ENCODE measurements at places on chromosomes 7 and 10.

DNA sequence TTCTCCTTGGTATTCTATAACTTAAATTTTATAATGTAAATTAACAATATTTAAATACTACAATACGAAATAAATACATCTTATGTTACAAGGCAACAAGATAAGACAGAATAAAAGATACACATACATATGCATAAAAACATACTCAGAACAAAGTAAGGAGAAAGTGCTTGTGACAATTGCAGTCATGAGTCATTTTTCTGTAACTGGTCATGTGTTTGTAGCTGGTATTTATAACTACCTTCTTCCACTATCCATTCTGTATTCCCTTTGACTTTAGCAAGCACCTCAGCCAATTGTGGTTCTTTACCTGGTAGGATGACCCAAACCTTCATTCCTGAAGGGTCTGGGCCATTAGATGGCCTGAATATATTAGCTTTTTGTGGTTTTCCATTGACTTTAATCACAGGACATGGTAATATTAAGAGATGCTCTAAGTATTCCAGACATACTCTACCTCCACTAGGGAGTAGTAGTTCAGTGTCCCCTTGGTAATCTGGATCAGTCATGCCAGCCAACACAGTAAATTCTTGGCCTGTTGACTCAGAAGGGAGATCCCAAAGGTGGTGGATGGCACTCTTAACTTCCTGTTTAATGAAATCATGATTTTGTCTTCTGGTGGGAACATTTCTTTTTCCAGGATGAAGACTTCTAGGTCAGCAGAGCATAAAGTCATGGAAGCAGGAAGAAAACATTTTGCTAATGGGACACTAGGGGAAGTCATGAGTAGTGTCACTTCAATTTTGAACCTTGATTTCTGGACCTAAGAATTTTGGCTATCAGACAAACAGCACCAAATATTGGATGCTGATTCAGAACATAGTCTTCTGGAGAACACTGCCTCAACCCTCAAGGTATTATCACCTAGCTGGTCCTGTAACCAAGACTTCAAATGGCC lies 733.7 kb upstream of the IGFBP3 start:
- no peak for DNase-seq

DNA sequence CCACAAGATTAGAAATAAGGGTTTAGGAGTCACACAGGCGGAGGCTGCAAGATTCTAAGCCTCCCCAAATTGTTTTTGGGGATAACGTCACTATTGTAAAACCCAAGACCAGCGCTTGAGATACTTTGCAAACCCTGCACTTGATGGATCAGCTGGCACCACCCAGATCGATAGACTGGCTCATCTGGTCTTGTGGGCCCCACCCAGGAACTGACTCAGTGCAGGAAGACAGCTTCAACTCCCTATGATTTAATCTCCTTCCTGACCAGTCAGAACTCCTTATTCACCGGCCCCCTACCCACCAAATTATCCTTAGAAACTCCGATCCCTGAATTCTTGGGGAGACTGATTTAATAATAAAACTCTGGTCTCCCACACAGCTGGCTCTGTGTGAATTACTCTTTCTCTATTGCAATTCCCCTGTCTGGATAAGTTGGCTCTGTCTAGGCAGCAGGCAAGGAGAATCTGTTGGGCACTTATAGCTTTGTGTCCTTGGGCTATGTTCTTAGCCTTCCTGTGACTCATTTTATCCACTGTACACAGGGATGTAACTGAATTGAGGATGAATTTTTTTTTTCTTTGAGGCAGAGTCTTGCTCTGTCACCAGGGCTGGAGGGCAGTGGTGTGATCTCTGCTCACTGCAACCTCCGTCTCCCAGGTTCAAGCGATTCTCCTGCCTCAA lies 64.4 kb upstream of the CARD11 start:
- DNase-seq, result no peak

- no peak for DNase-seq
These were observed 654.2 kb upstream of the STEAP1 start for GRCh38 chr7:89500084-89500483.

- no peak for DNase-seq
These were observed 48.4 kb downstream of the LHPP start for GRCh38 chr10:124509880-124510632.

DNA sequence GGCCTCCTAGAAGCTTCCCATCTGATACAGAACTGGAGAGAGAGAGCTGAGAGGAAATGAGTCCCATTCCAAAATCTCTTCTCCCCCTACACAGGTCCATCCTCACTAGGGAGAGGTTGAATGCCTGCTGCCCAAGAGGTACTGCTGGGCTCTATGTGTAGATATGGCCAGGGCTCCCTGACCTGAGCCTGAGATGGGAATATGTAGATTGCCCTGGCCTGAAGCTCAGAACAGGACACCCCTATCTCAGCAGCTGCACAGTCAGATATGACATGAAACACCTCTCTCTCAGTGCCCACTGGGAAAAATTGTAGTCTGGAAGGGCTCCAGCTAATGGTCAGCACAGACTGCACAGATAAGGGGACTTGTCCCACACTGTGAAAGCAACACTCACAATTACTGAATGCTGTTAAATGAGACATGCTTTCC lies 3.1 kb upstream of the IFIT1B start:
- no peak for DNase-seq

DNA sequence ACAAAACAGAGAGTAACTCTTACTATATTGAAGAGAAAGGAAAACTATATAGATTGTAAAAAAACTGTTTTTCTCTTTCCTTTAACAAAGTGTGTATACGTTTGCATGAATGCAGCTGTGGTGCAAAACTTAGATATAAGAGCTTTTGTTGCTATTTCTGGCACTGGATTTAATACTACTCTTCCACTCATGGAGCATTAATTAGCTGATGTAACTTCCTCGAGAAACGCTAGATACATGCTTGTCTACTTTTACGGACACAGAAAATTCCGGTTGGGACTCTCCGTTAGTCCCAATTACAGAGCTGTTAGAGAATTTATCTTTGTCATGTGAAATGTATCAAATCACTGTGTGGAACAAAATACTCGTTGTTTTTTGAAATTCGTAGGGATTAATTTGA lies 135.5 kb downstream of the ZNF22 start:
- DNase-seq, result no peak

DNA sequence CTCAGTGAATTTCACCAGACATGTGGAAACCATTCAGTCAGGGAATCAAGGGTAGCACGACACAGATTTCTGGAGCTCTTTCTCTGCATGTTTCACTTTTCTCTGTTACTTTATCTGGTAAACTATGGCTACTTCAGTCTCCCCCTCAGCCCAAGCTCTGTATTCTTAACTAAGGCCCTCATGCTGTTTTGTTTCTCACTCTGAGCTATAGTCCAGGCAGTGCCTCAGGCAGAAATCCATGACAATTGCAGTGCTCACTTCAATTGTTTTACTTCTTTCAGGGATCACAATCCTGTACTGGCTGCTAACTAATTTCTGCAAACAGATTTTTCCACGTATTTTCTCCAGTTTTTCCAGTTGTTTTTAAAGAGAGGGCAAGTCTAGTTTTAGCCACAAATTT lies 1599.9 kb upstream of the LRRTM3 start:
- no peak for DNase-seq

GRCh38 chr10:66521506-66521905 lies 404.3 kb upstream of the LRRTM3 start:
- no peak for DNase-seq

- no peak for DNase-seq
These were observed 1.8 kb downstream of the PNLIPRP3 start for GRCh38 chr10:116429288-116429977.

DNA sequence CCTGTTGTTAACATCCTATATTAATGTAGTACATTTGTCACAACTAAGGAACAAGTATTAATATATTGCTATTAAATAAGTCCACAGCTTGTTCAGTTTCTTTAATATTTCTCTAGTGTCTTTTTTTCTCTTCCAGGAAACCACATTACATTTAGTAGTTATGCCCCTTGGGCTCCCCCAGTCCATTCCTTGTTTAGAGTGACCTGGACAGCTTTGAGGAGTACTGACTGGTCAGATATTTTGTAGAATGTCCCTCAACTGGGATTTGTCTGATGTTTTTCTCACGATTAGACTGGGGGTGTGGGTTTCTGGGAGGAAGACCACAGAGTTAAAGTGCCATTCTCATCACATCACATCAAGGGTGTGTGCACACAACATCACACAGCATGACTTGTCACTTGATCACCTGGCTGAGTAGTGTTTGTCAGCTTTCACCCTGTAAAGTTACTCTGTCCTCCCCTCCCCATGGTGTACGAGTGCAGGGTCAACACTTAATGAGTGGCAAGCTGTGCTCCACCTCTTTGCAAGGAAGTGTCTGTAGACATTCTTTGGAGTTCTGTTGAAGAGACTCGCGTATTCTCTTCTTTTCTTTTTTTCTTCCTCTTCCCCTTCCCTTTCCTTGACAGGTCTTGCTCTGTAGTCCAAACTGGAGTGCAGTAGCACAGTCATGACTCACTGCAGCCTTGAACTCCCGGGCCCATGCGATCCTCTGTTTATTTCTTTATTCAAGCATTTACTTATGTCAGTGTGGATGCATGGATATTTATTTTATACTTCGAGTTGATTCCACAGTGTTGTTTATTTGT lies 10.2 kb downstream of the LMTK2 start:
- no peak for DNase-seq

DNA sequence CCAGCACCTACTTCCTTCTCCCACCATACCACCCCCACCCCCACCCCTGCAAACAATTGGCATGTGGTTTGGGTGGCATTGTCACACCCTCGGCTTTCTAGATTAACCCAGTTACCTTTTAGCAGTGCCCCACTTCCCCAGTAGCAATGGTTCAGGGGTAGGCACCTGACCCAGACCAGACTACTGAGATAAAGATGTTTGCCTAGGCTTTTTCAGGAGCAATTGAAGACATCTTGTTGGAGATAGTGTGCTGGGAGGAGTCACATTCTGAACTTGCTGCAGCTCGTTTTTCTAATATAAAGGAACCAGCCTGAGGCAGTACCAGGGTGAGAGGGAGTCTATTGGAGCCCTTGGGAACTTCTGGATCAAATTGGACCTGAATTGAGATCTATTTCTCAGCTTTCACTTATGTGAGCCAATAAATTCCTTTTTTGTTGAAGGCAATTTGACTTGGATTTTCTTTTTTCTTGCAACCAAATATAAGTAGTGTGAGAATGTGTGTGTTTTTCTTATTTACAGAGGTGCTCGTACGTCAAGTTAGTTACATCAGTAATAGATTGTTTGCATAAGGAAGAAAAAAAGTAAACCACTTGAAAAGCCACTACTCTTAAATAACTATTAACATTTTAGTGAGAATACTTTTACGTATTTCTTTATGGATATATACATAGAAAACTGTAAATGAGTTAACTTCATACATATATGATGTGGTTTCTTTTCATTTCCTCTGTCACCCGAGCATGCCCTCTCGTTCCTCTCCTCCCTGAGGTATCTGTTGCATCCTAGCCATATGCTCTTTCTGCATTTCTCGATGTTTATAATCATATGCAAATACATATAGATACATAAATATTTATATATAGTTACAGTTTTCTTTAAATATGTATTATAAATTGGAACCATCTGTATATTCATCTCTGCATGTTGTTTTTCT lies 38.0 kb downstream of the RAB18 start:
- no peak for DNase-seq

DNA sequence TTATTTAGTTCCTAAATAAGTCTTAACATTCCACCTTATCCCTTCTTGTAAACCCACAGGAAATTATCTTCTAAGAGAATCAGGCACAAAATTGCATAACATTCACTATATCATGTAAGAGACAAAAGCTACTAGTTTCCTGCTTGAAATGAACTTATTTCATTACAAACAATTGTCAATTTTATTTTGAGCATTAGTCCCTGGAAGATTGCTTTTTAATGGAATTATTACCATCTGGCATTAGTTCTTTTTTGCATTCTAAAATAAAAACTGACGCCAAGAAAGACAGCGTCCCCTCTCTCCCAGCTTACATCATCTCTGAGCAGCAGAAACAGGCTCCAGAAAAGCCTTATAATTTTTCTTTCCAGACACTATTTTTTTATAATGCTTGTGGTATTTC lies 121.8 kb downstream of the NOC3L start:
- no peak for DNase-seq

DNA sequence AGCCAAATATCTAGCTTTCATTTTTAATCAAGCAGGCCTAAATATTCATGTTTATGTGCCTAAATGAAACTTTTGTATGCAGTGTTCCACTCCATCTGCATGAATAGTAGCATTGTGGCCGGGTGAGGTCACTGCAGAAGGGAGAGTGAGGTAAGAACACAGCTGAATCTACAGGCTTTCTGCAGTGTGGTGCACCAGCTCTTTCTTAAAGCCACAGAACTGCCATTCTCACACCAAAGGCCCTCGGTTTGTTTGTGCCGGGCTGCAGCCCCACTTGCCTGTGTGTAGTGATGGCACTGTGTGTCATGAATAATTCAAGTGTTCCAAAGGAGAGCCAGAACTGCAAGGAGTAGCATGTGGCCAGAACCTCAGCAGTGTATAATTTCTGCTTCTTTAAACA lies 204.1 kb downstream of the TRIL start:
- DNase-seq, result no peak

DNA sequence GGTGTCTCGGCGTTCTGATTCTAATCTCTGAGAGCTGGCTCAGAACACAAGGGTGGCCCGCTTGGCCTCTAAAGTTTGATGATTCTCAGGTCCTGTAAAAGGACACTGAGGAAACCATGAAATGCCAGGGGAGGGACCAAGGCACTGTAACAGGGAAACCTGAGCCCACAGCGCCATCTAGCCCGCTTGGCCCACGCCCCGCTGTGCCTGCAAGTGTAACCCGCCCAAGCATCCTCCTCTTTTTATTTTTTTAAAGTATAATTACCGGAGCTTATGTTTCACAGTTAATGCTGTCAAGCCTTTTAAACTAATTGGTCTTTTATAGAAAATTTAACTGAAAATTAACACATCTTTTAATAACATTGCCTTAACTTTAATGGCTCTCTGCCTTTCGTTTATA lies 734.7 kb downstream of the KCNMA1 start:
- peak; percentile 64 for DNase-seq

DNA sequence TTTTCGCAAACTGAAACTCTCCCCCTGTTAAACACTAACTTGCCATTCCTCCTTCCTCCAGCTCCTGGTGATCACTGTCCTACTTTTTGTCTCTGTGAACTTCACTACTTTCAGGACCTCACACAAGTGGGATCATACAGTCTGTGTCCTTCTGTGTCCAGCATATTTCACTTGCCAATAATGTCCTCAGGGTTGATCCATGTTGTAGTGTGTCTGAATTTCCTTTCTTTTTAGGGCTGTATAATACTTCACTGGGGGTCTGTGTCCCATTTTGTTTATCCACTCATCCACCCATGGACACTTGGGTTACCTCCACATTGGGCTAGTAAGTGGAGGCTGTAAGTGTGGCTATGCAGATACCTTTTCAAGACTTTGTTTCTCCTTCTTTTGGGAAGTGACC lies 42.7 kb upstream of the GJD4 start:
- DNase-seq, result no peak

GRCh38 chr10:23442936-23443335 lies 4.1 kb downstream of the OTUD1 start:
- DNase-seq, result no peak

GRCh38 chr7:132164558-132165125 lies 411.6 kb downstream of the PLXNA4 start:
- no peak for DNase-seq

GRCh38 chr7:28669330-28669729 lies 257.0 kb downstream of the CREB5 start:
- DNase-seq, result no peak

GRCh38 chr10:21264271-21264670 lies 261.2 kb downstream of the SKIDA1 start:
- no peak for DNase-seq

All from HEK293T (cell line).